Right lobe of liver (tissue), 6 donors: ENCODE measurements at places on chromosomes 1 and 21. TPM values are rescaled to one million over a fixed set of nuclear protein-coding genes. Genes with fewer than 3 reads are reported as not detected.

DNA sequence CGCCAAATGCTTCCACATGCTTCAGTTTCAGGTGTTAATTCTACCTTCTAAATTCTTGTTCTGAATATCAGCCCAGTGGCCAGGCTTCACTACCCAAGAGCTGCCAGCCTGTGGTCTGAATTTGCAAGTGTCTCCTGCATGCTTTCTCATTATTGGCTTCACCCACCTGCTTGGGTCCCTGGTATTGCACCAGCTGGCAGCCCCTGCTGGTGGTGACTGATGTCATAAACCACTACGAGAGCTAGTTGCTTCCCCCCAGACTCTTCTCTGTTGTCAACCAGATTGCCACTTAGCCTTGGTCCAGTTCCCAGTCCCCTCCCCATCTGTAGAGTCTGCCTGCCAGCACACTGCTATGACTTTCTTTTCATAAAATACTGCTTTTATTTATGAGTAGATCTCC, 197.7 kb upstream of the DUSP10 start:
- no peaks in the 10 kb centered on the region for H3K4me1 ChIP-seq
- no peak overlapping the region for H3K4me3 ChIP-seq
- H3K27ac ChIP-seq = no peak overlapping the region
- DNase-seq = no peak

GRCh38 chr1:13901039-13901438, 201.1 kb downstream of the PRDM2 start:
- H3K27me3 ChIP-seq = no peaks in the 10 kb centered on the region
- DNase-seq = no peak
- no peaks in the 10 kb centered on the region for H3K4me1 ChIP-seq
- H3K36me3 ChIP-seq = no peaks in the 10 kb centered on the region

DNA sequence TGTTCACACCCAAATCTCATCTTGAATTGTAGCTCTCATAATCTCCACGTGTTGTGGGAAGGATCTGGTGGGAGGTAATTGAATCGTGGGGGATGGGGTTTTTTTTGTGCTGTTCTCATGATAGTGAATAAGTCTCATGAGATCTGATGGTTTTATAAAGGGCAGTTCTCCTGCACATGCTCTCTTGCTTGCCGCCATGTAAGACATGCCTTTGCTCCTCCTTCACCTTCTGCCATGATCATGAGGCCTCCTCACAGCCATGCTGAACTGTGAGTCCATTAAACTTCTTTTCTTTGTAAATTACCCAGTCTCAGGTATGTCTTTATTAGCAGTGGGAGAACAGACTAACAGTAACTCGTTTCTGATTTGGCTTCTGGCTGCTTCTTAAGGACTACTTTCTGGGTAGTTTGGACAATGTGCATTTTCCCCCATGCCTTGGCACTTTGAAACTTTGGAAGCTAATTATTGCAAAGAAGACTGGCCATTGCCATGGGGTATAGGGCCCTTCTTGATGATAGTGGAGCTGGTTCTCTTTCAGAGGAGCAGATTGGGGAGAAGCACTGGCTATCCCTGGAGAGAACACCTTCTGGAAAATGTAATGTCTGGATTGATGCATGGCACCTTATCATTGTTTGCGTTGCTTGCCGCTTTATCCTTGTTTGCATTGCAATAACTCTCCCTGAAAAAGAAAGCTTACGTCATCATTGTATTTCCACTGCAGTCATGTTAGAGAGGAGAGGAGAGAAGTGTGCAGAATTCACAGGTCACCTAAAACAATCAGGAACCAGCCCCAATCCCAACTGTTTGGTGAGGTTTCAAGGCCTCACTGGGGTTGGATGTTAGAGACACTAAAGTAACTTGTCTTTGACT, 5.9 kb downstream of the CNIH3 start:
- no peaks in the 10 kb centered on the region for H3K4me1 ChIP-seq
- H3K27me3 ChIP-seq = peaks cover under 1% of the 10 kb centered on the region
- no peak overlapping the region for H3K4me3 ChIP-seq
- H3K36me3 ChIP-seq = no peaks in the 10 kb centered on the region
- no peak for DNase-seq

The PODN gene
- 4.3 TPM for total RNA-seq

The WNT3A gene
- not detected for total RNA-seq

The EFNA1 gene
- 419 TPM for total RNA-seq
